HEK293T (cell line): ENCODE measurements at places on chromosomes 4 and X.

GRCh38 chr4:165758086-165758485, 115.0 kb upstream of the TLL1 start:
- DNase-seq: no peak

GRCh38 chr4:94348666-94349065, 6.0 kb upstream of the HPGDS start:
- no peak for DNase-seq

GRCh38 chrX:21524008-21524407, 134.1 kb downstream of the KLHL34 start:
- no peak for DNase-seq

DNA sequence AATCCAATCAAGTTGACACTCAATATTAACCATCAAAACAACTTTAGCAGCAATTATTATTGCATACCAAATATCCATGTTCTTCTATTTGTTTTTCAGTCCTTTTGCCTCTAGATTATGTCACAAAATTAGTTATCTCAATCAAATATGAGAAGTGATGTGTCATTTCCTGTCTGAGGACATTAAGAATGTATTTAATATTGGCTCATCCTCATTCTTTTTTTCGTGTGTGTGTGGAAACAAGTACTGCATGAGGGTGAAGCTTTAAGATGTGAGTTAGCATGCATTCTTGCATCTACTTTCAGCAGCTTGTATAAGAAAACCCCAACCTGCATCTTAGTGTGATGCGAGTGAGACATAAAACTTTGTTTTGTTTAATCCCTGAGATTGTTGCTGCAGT, 301.4 kb downstream of the GRIA2 start:
- DNase-seq: no peak

DNA sequence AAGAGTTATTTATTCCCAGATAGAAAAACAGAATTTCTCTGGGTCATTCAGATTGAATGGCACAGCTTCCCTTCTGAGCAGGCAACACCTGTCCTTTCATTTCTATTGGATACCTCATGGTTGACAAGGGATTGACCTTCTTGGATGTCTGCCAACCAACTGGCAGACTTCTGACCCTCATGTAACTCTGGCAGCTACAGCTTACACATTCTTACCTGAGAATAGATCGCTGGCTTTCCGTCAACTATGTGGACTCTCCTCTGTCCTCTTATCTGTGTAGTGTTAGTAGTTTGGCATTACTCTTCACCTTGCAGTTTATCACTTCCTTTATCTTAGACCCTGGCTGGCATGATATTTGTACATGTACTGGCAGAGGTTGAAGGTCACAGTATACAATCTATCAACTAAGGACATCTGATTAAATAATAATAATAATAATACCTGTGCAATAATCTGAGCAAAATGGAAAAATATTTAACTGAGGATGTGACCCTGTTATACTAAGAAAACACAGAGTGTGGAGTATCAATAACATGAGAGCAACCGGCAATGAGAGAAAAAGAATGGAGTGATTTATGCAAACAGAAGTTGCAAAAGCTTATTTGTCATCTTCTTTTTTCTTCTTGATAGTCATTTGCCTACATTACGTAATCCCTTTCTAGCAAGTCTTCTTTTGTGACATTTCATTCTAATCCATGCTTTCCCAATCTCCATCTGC, 1118.2 kb downstream of the ARAP2 start:
- DNase-seq: no peak
